ENCODE measurements at places on chromosomes 13 and 19.

DNA sequence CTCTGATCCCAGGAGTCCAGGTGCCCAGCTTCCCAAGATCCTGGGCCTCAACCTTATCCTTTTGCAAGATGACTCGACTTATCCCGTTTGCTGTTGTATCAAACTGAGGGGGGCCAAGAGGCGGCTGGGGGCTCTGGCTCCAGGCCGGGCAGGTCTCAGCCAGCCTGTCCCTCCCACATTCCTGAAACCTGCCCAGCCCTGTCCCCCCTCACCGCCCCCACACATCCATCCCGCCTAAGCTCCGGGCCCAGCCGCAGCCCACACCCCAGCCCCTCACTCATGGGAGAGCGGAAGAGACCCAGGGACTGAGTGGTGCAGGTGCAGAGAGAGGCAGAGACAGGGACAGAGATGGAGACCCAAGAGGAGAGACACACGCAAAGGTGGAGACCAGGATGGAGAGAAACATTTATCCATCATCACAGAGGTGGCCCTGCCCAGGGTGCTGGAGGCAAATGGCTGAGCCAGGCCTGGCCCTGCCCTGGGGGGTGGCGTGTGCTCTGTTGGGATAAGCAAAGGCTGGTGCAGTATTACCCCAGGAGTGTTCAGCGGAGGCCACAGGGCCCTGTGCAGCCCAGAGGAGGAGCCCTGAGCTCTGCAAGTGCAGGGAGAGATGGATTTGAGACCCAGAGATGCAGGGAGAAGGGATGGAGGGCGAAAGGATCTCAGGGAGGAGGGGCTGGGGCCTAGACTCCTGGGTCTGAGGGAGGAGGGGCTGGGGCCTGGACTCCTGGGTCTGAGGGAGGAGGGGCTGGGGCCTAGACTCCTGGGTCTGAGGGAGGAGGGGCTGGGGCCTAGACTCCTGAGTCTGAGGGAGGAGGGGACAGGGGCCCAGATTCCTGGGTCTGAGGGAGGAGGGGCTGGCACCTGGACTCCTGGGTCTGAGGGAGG lies 1.6 kb downstream of the BCAM start:
- no peak for DNase-seq

- no peak for DNase-seq
Measured at GRCh38 chr19:51564791-51565190, 6.3 kb upstream of the ZNF175 start.

- peak; percentile 18 for DNase-seq
Measured at GRCh38 chr13:27960362-27961226, 8.5 kb downstream of the CDX2 start.

- no peak for DNase-seq
Measured at GRCh38 chr13:44710576-44710975, 134.4 kb upstream of the TSC22D1 start.

DNA sequence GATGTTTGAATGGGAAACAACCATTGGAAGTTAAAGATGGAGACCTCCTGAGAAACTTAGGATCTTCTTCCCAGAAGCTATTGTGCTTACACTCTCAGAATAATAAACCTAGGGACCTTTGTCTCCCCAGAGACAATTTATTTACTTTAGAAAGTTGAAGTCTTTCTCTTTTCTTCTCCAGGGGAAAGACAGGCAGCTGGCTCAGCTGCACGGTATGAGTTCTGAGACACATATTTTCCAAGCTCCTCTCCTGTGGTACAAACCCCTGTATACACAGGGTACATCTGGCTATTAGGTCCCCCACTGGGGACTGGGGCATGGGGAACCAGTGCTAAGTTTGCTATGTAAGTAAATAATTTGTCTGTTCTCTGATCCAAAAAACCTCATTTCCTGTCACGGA lies 67.5 kb upstream of the POSTN start:
- no peak for DNase-seq

DNA sequence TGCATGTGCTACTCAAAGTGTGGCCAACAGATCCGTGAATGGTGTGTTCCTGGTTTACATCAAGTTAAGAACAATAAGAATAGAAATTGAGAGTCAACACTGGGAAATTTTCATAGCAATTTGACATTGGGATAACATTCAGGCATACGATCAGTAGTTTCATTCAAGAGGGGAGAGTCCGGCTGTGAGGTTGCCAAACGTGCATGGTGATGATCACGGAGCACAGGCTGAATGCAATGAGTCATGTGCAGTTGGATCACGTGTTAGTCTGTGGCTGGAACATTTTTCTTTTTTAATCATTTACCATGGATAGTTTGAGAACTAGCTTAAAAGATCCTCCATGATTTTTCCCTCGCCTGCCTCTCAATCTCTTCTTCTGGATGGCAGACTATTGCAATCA lies 2.5 kb upstream of the DCT start:
- DNase-seq, result no peak

Data from NCI-H1105 (cell line).